Transverse colon (tissue), 4 donors: ENCODE measurements at places on chromosomes 4 and X. TPM values are rescaled to one million over a fixed set of nuclear protein-coding genes. Genes with fewer than 3 reads are reported as not detected.

Gene MMRN1
- 4.9 TPM for total RNA-seq

Gene TMSB15A
- not detected for total RNA-seq

Gene PAGE2B
- total RNA-seq, result 2.0 TPM

Gene CNKSR2
- 2.7 TPM for total RNA-seq

Gene EVC
- total RNA-seq, result 12.0 TPM

GRCh38 chr4:142607976-142608375, 238.1 kb downstream of the INPP4B start:
- H3K27me3 ChIP-seq, result no peaks in the 10 kb centered on the region
- no peak for DNase-seq
- no peaks in the 10 kb centered on the region for H3K36me3 ChIP-seq
- H3K4me1 ChIP-seq, result peaks cover 9% of the 10 kb centered on the region

DNA sequence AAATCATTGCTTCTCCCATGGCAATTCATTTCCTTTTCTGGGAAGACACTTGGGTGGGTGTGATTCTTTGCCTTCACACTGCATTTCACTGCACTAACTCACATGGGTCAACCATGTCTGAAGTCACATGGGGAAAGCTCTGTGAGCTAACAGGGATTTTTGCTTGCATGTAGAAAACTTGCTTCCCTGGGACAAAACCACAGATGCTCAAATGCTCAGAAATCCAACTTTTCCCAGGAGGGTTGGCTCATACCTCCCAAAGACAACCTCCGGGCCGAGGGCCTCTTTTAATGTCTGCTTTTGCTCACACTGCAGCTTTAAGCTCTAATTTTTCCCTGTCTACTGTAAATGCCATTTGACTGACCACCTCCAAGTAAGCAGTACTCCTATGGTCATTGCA, 1695.2 kb downstream of the STIM2 start:
- DNase-seq, result no peak
- H3K4me1 ChIP-seq, result no peaks in the 10 kb centered on the region
- no peaks in the 10 kb centered on the region for H3K36me3 ChIP-seq
- H3K4me3 ChIP-seq, result no peak overlapping the region
- H3K27me3 ChIP-seq, result no peaks in the 10 kb centered on the region
- H3K27ac ChIP-seq, result no peak overlapping the region

DNA sequence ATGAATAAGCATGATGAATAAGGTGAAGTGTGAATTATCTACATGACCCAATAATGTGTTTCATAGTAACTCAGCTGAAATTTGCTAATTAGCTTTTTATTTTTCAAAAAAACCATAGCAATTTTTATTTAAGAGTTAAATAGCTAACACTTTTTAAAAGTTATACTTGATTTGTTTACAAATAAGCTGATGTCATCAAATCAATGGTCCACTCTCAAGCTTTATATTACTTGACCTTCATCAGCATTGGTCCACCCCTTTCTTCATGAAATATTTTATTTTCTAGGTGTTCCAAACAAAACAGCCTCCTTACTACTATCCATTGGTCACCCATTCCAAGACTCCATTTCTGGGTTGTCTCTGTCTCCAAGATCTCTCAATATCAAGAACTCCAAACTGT, 649.0 kb upstream of the TENM3 start:
- H3K4me1 ChIP-seq, result no peaks in the 10 kb centered on the region
- H3K36me3 ChIP-seq, result no peaks in the 10 kb centered on the region
- no peak overlapping the region for H3K4me3 ChIP-seq
- no peak for DNase-seq

GRCh38 chr4:114334884-114335330, 263.7 kb upstream of the UGT8 start:
- H3K27me3 ChIP-seq, result no peaks in the 10 kb centered on the region
- no peaks in the 10 kb centered on the region for H3K4me1 ChIP-seq
- no peak for DNase-seq
- H3K4me3 ChIP-seq, result no peak overlapping the region
